Psoas muscle (tissue), 8 donors: ENCODE measurements at places on chromosomes 1 and 21. TPM values are rescaled to one million over a fixed set of nuclear protein-coding genes. Genes with fewer than 3 reads are reported as not detected.

DNA sequence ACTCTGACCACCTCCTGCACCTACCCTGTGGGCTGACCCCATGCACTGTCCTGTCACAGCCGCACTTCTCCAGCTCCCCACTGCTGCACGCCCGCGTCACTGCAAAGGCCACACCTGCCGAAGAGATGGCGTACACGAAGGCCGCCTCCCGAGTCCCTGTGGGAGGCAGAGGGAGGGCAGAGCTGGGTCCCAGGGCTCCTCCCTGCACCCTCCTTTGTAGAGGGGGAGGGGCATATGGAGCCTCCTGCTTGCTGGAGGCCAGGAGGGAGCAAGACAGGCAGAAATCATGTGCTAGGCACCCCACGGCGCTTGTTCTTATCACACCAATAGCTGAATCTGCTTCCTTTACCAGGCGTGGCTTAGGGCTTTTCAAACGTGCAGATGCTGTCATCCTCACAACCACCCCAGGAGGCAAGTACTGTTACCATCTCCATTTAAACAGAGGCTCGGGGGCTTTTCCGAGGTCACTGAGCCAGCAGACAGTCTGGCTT is 21.4 kb downstream of the WNT4 start:
- H3K27me3 ChIP-seq = no peaks in the 10 kb centered on the region
- H3K27ac ChIP-seq = no peak overlapping the region
- no peaks in the 10 kb centered on the region for H3K4me1 ChIP-seq
- H3K4me3 ChIP-seq = no peak overlapping the region

GRCh38 chr1:178566187-178566586 is 53.3 kb downstream of the TEX35 start:
- H3K4me3 ChIP-seq = no peak overlapping the region
- H3K27me3 ChIP-seq = no peaks in the 10 kb centered on the region
- no peak for DNase-seq

GRCh38 chr1:56898879-56899278 is 44.3 kb downstream of the C8A start:
- H3K27me3 ChIP-seq = no peaks in the 10 kb centered on the region
- H3K27ac ChIP-seq = no peak overlapping the region
- DNase-seq = no peak
- no peaks in the 10 kb centered on the region for H3K36me3 ChIP-seq
- H3K4me3 ChIP-seq = no peak overlapping the region
- no peaks in the 10 kb centered on the region for H3K4me1 ChIP-seq

GRCh38 chr1:98420376-98421084 is 241.0 kb upstream of the SNX7 start:
- no peaks in the 10 kb centered on the region for H3K4me1 ChIP-seq
- H3K27me3 ChIP-seq = no peaks in the 10 kb centered on the region
- H3K36me3 ChIP-seq = no peaks in the 10 kb centered on the region
- H3K27ac ChIP-seq = no peak overlapping the region

DNA sequence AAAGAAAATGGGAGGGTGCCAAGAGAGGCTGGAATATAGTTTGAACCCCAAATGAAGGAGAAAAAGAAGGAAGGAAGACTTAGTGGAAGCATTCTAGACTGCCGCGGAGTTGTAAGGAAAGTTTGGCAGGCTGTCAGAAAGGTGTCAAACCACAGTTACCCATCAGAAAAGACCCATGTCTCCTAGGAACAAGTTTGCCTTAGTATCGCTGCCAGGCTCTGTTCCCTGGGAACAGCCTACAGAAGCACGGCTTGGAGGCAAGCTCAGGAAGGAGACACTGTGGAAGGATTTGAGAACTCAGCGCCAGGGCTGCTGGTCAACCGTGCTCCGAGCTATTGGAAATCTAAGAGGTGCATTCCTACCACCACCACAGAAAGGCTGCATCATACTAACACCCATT is 197.4 kb downstream of the RRAGC start:
- H3K4me3 ChIP-seq = no peak overlapping the region
- H3K27ac ChIP-seq = no peak overlapping the region
- DNase-seq = no peak
- no peaks in the 10 kb centered on the region for H3K27me3 ChIP-seq
- H3K36me3 ChIP-seq = no peaks in the 10 kb centered on the region
- H3K4me1 ChIP-seq = no peaks in the 10 kb centered on the region

The KPRP gene
- not detected for total RNA-seq

The RAB3B gene
- total RNA-seq = not detected

The IVL gene
- total RNA-seq = not detected
